B cell (primary cell): ENCODE measurements at places on chromosomes 4 and X. TPM values are rescaled to one million over a fixed set of nuclear protein-coding genes. Genes with fewer than 3 reads are reported as not detected.
A peak's percentile ranks its signal among the peaks of the same experiment; 100 is the strongest.

The IQCM gene
- not detected in 2 replicates for total RNA-seq

The RHOXF2B gene
- not detected in 2 replicates for total RNA-seq

The CT45A2 gene
- total RNA-seq = not detected in 2 replicates

The SMARCA1 gene
- 0.39 and 0.73 TPM in 2 replicates for total RNA-seq

The PABPC1L2A gene
- total RNA-seq = not detected in 2 replicates

The CLDN22 gene
- total RNA-seq = not detected in 2 replicates

The FSTL5 gene
- total RNA-seq = not detected in 2 replicates

The RRH gene
- 0.64 TPM in 1 of 2 replicates, not detected in the other for total RNA-seq

- no peak for DNase-seq
Observed at GRCh38 chr4:22500831-22501714, 14.8 kb downstream of the ADGRA3 start.

DNA sequence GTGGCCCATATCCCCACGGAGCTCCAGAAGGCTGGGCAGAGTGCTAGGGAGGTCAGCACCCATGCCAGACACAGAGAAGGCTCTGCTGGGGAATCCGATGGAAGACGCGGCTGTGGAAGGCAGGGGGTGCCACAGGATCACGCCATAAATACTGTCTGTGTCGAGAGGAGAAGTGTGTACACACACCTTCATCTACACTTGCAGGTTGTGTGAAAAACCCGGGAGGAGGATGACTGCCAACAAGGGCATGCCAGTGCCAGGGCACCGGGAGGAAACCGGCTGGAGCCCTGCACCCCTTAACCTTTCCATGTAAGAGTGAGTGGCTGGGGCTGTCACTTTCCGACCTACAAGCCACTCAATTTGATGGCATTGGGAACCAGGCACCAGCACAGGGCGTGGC, 31.2 kb downstream of the LETM1 start:
- no peak for DNase-seq

DNA sequence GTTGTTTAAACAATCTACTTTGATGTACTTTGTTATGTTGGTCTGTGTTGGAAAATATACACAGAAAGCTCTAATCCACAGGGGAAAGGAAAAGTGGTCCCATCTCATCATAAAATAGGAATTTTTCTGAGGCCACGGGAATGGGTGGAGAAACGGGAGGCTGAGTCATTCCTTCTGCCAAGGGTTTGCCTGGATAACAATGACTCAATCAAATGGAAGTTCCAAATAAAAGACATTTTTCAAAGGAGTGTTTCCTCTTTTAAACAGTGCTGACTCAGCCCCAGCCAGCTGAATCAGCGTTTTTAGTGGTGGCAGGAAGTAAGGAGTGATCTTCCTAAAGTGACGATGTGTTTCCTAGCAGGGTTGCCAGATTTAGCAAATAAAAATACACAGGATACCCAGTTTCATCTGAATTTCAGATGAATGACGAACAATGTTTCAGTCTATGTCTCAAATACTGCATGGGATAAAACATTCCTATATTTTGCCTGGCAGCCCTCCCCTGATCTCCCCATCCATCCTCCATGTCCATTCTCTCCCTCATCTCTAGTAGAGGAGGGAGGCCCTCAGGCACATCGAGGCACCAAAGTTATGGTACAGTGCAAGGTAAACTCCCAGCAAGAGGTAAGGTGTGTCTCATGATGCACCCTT, 345.4 kb upstream of the GATB start:
- DNase-seq = no peak

- no peak for DNase-seq
Observed at GRCh38 chr4:15327311-15328298, 100.2 kb upstream of the C1QTNF7 start.

GRCh38 chrX:83469551-83469950, 38.5 kb upstream of the POU3F4 start:
- peak; percentile 9 for DNase-seq

- DNase-seq = no peak
Observed at GRCh38 chr4:76984788-76985211, 35.2 kb downstream of the SEPTIN11 start.

- no peak for DNase-seq
Observed at GRCh38 chrX:133346026-133346425, 69.3 kb downstream of the GPC4 start.

GRCh38 chr4:105050896-105051295, 95.8 kb upstream of the TET2 start:
- no peak for DNase-seq

DNA sequence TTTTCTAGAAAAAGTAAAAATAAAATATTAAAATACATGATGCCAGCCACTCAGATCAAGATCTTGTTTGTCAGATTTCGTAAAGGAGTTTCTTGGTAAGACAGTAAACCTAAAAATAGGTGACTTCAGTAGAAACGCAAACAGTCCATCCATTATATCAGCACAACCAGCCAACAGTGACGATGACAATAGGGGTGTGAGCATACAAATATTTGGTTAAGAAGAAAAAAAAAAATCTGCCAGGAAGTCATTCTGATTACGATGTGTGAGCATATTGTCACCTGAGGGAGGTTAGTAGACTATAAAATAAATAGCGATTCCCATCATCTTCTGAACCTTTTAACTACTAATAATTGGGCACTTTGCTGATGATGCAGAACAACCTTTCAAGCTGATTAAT, 37.6 kb downstream of the SLC7A11 start:
- no peak for DNase-seq

DNA sequence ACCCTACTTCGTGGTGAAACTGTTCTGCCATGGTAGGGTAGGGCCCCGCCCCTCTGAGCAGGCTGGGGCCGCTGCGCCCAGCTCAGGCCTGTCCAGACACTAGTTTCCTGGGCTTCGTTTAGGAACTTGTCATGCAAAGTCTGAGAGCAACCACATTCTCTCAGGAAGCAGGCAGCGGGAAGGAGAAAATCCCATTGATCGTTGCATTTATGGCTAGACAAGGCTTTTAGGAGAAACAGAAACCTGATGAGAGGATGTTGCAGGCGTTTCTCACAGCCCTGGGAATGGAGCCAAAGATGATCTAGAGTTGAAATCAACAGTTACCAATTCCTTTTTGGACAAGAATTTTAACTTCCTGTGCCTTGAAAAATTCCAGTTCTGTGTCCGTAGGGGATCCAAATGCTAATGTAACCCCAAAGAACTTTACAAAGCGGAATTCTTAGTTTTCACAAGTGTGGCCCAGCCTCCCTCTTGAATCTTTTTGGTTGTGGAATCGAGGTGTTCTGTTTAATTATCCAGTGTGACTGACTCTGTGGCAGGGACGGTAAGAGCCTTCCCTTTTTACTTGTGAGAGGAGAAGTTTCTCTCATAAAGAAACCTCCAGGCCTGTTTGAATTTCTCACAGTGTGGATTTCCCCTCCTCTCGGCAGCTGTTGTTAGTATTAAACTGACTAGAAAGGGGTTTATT, 4.5 kb upstream of the CXCL9 start:
- DNase-seq = no peak

DNA sequence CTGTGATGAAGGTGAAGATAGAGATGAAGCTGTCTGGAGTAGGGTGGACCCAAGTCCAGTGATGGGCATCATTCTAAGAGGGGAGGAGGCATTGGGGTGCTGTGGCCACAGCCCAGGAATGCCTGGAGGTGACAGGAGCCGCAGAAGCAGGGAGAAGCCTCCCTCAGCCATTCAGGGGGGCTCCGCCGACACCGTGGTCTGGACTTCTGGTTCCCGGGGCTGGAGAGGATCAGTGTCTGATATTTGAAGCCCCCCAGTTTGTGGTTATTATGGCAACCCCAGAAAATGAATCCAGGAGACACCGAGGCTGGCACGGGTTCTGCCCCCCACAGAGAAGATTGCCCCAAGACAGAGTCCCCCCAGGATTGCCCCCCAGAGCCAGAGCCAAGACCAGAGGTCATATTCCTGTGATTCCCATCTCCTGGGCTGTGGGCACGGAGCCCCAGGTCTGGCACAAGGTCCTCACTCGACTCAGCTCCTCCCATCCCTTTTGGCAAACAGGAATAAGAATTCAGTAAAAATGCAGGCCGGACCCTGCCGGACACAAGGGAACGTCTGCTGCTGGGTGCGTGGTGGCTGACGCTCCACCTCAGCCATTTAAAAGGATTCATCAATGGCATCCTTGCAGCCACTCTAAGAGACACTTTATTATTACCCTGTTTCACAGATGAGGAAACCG, 116.6 kb downstream of the CPZ start:
- no peak for DNase-seq

- DNase-seq = no peak
Observed at GRCh38 chr4:27096142-27096824, 235.6 kb downstream of the STIM2 start.

GRCh38 chr4:113699772-113700171, 61.8 kb downstream of the CAMK2D start:
- DNase-seq = no peak

- DNase-seq = no peak
Observed at GRCh38 chr4:53075162-53075785, 213.2 kb downstream of the RASL11B start.

GRCh38 chrX:119226446-119226845, 9.6 kb upstream of the PGRMC1 start:
- no peak for DNase-seq

DNA sequence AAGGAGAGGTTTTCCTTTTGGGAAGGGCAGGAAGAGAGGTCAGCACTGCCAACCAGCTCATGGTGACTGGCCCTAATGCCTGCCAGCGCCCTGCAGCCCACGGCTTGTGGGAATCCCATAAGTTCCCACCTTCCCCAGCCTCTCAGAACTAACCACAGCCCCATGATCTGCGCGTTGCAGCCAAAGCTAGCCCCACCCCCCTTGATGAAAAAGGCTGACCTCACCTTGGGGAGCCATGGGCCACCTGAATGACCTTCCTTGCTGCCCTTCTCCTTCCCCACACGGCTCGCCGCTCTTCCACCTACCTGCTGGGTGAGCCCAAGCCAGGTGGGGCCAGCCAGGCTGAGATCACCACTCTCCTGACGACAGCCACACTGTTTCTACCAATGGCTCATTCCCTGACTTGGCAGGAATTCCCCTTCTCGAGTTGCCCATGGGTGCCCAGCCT, 3.9 kb upstream of the ELF4 start:
- no peak for DNase-seq

DNA sequence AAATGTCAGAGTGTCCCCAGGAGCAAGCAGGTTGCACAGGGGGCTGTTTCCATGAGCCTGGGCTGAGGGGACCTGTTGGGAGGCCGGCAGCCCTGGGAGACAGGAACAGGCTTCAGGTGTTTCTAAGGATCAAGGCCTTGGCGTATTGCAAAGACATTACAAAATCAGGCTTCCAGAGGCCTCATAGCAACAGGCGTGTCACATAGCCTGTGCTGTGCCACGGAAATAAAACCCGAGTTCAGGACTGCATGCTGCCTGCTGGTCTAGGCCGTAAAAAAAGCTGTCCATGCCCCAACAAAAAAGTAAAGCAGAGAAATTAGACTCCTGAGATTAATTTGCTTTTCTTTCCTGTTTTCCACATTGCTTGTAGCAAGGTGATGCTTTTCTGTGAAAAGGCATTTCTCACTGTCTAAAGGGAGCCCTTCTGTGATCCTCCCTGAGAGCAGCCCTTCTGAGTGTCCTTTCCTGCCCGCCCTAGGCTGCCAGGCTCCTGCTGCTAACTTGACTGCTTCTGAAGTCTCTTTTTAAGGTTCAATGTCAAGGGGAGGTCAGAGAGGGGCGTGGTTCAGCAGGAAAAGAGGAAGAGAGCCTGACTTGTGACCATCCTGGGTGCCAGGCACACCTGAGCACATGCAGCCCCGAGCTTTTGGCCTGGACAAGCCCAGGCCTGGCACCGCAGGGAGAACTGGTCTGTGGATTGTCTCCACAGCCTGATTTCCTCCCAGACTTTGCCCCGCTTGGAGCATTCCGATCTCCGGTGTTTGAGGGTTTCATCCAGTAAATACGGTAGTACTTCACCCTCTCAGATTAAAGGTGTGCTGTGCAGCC, 21.3 kb downstream of the SHROOM2 start:
- no peak for DNase-seq

DNA sequence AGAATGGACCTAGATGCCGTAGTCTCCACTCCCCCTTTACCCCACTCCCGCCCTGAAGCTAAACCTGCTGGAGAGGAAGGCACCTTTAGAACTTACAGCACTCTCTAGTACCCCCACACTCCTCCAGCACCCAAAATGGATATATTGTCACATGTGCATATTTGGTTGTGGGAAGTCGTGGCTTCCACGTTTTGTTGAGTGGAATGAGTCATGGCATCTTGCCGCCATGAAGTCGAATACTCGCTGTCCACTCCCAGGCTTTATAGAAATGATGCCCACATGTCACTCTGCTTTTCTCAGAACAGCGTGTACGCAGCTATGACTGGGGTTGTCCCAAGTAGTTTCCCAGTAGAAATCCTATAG, 545 bp downstream of the ABCE1 start:
- DNase-seq = no peak

- DNase-seq = peak; percentile 44
Observed at GRCh38 chr4:39363773-39364393, 2.3 kb downstream of the RFC1 start.

DNA sequence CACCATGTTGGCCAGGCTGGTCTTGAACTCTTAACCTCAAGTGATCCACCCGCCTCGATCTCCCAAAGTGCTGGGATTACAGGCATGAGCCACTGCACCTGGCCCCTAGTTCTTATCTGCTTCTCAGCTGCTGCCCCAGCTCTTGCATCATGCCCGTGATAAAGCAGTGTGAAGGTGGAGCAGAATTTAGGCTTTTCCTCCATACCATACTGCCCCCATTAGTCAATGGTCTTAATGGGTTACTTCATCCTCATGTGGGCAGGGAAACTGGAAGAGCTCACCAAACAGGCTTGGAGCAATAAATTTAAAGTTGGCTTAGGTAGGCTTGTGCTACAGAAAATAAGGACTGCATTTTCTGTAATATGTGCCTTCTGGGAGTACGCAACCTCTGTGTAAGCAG, 636.9 kb upstream of the BOD1L1 start:
- no peak for DNase-seq

GRCh38 chrX:134600714-134601113, 57.6 kb downstream of the PLAC1 start:
- no peak for DNase-seq

- DNase-seq = no peak
Observed at GRCh38 chr4:90542216-90542615, 415.0 kb downstream of the CCSER1 start.

DNA sequence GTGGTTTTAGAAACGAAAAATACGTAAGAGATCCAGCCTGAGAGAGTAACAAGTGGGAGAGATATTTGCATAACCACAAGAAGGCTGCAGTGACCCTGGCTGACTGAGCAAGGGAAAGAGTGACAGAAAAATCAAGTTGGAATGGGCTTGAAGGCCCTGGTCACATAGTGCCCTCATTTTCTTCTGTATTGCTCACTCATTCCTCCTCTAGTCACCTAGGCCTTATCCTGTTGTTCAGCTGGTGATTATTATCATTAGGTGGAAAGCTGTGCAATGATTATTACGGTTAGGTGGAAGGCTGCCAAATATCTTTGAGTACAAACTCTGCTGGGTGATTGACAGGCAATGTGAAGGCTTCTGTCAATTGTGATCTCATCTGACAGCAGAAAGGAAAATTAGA, 2384.1 kb downstream of the PCDH7 start:
- no peak for DNase-seq
